ENCODE measurements at places on chromosomes 6 and 20. TPM values are rescaled to one million over a fixed set of nuclear protein-coding genes. Genes with fewer than 3 reads are reported as not detected.

CCN5 gene
- 0.05 TPM for polyA plus RNA-seq

RIPOR3 gene
- polyA plus RNA-seq: 1.2 TPM

GRCh38 chr6:101706576-101706975 lies 313.1 kb downstream of the GRIK2 start:
- no peak for DNase-seq

DNA sequence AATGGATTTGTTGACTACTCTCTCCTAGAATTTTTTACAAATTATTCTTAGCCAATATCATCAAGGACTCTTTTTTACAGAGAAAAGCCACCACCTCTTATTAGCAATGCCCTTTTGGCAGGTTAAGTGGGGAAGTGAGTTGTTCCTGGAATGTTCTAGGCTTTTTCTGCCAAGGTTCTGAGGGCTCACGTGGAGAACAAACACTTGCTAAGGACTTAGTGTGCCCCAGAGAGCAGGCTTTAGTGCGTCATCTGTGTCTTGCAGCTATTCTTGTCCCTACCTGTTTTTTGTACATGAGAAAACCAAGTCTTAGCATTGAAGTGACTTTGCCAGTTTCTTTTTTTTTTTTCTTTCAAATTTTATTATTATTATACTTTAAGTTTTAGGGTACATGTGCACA lies 33.5 kb downstream of the CFAP61 start:
- no peak for DNase-seq

DNA sequence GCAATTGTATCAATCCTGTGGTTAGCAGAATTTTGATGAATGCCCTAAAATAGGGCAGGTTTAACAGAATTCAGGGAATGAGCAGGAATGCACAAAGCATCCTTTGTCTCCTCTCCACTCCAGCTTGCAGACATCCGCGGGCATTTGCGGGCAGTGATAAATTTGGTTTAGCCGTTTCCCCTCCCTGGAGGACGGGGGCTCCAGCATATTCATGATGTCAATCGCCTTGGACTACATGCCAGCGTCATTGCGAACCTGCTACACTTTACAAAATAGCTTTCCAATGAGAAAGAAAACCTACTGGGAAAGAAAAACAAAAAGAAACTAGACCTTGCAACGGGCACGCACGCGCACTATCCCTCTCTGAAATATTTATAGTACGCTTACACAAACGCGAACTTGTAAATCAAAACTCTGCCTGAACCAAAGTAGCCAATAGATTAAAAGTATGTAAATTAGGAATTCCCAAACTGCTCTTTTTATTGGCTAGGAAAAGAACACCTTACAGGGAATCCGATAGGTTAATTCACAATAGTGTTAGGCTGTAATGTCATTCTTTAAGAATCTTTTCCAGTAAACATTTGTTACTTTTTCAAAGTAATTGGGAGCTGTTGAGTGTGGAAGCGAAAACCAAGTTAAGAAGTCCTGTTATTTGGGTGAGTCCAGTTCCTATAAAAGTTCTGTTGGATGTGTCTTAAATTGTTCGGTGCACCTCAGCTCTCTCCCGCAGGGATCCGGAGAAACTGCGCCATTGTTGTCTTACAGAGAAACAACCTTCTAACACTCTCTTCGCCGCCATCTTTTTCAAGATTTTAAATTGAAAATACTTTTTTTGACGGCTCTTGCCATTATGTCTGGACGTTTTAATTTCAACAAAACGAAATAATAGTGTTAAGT lies 136.7 kb downstream of the HFE start:
- DNase-seq: peak; percentile 36

- DNase-seq: peak; percentile 42
These were observed 87.8 kb upstream of the SIRPA start for GRCh38 chr20:1807394-1807793.

DNA sequence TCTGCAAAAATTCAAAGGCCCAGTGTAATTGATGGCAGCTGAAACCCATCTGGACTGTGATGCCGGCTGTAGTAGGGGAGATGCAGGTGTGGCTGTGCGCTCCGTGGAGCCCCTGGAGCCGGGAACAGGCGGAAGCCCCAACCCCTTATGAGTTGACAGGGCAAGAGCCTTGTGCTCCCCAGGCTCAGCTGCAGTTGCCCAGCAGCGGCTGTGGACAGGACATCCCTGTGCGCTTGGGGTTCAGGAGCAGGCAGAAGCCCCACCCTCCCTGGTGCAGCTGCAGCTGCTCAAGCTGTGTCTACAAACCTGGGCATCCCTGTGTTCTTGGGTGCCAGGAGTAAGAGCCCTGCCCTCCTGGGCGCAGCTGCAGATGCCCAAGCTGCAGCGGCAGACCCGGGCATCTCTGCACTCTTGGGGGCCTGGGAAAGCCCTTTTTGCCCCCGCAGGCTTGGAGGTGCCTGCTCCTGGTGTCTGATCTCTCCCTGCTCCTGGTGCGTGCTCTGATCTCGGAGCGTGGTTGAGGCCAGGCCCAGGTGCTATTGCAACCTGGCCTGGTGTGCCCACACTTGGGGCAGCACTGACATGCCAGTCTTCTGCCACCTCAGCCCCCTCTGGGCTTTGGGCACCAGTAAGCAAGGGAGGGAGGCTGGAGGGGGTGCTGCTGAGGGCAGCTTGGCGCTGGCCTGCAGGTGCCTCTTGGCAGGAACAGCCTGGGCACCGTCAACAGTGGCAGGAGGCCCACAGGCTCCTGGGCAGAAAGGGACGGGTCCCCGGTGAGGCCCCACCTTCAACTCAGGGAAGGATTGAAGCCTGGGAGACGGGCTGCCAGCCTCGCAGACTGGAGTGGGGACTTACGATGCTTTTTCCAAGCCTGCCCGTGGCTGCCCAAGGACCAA lies 30.3 kb downstream of the OR2J2 start:
- no peak for DNase-seq
